NCI-H1694 treated with DMSO at 0.1 percent for 48 hours (cell line): ENCODE measurements at places on chromosomes 6 and 20.

GRCh38 chr6:69155467-69155866 is 520.4 kb downstream of the ADGRB3 start:
- DNase-seq = no peak

DNA sequence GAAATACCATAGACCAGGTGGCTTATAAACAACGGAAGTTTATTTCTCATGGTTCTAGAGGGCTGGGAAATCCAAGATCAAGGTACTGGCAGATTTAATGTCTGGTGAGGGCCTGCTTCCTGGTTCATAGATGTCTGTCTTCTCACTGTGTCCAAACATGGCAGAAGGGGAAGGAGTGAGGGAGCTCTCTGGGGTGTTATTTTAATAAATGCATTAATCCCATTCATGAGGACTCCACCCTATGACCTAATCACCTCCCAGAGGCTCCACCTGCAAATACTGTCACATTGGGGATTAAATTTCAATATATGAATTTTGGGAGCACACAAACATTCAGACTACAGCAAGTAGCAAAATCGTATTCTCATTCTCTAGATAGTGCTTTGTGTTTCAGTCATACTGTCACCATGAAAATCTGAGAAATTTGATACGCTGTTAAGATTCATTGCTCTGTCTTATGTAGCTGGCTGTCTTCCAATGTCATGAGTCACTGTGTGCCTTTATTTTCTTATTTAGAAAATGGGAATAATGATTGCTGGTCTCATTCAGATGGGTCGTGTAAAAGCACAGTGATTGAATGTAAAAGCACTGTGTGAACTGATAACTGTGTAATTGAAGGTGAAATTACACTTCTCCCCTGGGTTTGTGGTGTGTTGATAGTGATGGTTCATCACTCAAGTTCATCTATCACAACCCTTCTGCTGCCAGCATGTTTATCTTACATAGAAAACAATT is 8.9 kb upstream of the ERVFRD-1 start:
- no peak for DNase-seq

DNA sequence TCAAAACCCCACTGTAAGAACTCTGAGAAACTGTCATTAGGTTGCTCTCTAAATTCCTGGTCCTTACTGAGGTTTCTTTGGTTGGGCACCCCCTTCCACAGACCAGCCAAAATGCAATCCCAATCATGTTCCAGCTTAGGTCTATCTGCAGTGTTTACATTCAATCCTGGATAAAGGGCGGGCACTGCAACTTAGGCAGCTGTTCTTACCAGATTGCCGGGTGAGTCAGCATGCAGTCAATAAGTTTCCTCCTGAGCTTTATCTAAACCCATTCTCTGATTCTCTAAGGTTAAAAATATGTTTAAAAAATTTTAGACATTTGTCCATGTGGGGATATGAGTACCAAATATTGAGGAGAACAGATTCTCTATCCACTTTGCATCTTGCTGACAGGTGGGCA is 197.8 kb downstream of the HAO1 start:
- peak; percentile 42 for DNase-seq

- DNase-seq = no peak
These were observed 58.9 kb upstream of the TRAF3IP2 start for GRCh38 chr6:111664565-111665030.

DNA sequence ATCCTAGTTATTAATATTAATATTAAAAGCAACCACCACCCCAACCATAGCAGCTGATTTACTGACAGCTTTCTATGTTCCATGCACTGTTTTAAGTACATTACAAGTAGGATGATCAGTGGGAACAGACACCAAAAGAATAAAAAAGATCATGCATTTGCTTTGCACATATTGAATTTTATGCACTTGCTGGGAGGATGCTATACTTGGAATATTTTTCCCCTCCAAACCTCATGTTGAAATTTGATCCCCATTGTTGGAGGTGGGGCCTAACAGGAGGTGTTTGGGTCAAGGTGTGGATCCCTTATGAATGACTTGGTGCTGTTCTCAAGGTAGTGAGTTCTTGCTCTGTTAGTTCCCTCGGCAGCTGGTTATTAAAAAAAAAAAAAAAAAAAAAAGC is 178.9 kb upstream of the MYLIP start:
- DNase-seq = no peak

DNA sequence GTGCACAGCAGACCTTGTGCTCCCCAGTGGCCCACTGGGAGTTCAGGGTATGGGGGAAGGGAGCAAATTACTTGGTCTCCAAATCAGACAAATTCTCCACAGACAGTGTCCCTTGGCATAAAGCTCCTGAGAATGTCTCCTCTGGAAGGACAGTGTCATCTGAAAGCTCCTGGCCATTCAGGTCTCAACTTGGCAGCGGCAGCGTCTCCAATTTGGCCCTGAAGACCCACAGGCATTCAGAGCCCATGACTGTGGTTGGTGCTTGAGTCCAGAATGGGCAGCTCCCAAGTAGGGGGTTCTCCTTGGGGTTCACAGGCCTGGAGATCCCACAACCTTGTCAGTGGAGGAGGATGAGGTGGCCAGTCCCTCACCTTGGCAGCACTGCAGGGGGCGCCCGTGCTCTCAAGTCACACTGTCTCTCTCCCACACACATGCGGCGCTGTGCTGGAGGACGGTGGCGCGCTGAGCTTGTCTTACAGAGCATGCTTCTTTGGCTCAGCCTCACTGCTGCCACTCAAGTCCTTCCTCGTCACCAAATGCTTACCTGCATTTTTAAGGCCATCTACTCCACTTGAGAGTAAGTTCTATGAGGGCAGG is 20.7 kb downstream of the DYNLRB1 start:
- peak; percentile 15 for DNase-seq

DNA sequence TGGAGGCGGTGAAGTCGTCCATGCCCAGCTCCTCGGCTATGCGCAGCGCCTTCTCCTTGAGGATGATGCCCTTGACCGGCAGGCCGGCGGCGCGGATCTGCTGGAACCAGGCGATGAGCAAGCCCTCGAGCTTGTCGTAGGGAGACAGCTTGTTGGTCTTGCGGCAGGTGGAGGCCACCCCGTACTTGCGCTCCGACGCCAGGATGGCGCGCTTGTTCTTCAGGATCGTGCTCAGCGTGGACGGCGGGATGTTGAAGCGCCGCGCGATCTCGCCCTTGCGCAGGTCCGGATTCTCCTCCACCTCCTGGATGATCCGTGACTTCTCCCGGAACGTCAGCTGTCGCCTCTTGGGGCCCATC is 435 bp downstream of the CENPB start:
- peak; percentile 20 for DNase-seq

GRCh38 chr6:134063121-134063965 is 10.9 kb upstream of the SLC2A12 start:
- peak; percentile 8 for DNase-seq

DNA sequence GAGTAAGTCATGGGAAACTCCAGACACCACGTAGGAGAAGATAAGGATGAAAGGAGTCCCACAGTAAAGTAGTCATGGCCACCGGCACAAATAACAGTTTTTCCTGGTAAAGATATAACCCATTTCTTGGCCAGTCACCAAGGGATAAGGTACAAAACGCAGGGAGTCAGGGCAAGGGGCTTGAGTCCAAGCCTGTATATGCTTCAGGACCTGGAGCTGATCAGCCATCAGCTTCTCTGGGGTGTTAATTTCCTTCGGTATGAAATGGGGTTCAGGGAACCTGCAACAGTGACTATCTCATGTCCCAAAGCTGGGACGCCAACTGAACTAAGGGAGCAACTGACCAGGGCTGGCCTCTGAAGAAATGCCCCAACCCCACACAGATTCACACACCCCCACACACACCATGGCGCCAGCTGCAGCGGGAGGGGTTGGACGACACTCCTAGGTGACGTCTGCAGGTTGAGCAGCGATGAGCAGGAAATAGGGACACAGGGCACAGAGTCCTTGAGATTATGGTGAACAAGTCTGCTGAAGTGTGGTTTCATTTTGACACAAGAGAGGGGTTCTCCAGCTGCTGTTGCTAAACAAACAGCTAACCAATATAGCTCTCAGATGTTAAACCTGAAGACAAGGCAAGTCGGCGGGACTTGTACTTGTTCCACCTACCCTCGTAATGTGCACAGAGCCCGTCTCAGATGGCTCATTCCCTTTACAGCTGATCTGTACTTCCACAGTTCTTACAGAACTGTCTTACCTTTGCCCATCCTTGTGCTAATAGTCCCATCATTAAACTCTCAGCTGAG is 7.4 kb upstream of the ADTRP start:
- no peak for DNase-seq

GRCh38 chr6:157832250-157832967 is 9.4 kb downstream of the SNX9 start:
- no peak for DNase-seq

GRCh38 chr6:158972241-158973233 is 27.5 kb downstream of the RSPH3 start:
- DNase-seq = peak; percentile 73

DNA sequence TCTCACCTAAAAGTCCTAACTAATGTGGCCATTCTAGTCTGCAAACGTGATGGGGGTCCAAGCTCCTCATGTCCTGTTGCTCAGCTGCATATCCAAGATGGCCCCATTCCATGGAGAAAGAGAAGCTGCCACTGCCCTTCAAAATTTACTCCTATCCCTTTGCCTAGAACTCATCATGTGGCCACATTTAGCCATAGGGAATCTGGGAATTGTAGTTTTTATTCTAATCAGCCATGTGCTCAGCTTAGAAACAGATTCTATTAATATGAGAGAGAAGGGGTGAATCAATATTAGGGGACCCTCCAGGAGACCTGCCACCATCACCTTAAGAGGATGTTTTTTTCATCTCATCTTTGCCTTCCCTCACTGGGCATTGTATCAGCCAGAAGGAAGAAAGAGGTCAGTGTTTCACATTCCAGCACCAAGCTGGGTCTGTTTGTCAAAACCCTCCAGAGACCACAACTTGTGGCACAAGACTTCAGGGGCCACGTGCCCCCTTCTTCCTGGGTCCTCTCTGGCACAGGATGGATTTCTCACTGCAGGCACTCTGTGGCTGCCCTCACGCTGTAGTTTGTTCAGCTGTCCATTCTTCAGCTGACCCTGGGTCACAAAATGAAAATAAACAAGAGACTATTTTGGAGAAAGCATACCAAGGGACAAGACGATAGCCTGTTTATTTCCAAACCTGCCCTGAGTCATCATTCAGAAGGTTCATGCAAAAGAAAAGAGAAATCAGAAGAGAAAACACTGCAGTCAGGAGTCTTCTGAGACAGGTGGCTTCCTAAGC is 172.0 kb downstream of the EYA2 start:
- no peak for DNase-seq

DNA sequence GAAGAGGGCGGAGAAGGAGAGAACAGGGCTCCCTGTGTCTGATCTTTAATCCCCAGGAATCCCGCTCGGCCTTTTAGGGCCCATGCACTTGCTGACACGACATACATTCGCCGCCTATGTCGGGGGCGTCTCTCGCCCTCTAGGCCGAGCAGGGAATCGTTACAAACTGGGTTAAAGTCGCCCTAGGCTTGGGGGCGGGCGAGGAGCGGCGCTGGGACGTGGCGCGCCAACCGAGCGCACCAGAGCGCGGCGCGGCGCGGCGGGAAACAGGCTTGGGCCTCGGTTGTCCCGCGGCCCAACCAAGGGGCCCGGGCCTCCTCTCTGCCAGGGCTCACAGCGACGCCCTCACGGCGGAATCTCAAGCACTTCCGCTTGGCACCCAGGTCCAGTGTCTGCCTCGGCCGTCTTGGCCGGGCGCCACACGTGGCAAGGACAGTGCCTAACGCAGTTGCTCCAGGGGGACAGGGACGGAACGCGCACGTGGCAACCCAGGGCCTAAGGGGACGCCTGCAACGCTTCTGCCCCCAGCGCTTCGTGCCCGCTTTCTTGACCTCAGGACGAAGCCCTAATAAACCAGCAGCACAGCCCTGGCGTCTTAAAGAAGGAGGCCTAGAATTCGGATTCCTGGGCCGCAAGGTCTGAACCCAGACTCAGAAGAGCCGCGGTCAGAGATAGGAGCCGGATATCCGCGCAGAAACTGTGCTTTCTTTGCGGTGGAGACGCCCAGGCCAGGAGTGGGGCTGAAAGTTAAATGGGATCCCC is 71.5 kb downstream of the NCR2 start:
- no peak for DNase-seq

- DNase-seq = no peak
These were observed 2.6 kb downstream of the MGME1 start for GRCh38 chr20:17971300-17972013.

DNA sequence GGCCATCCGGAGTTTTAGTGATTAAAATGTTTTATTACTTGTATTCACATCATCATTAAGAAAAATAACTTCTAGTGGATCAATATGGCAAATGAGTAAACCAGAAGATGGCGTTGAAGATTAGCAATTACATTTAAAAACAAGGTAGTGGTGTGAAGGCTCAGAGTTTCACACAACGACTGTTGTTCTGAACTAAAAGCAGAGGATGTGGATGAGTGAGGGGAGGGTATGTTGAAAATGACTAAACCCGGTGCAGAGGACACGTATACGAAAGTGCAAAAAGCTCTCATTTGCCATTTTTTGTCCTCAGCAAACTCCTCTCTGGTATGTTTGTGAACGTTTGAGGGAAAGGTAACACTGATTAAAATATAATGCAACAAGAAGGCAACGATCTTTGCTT is 1.9 kb upstream of the IRF4 start:
- DNase-seq = no peak

DNA sequence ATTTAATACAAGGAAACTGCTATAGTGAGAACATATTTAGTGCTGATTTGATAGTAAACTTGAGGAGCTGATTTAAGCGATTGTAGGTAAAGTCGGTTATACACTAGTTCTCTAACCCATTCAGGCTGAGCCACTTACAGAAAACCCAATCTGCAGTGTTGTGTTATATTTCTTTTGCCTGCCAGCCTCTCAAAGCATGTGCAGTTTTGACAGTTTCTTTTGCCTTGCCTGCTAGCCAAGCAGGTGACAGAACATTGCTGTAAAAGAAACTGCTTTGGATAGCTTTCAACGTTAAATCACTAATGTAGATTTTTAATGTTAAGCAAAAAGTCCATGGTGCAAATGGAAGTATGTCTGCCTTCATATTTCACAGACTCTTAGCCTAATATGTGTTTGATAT is 982.9 kb downstream of the EYS start:
- DNase-seq = no peak

GRCh38 chr6:352896-353470 is 38.6 kb upstream of the IRF4 start:
- DNase-seq = no peak

GRCh38 chr6:29976588-29977424 is 34.5 kb downstream of the HLA-A start:
- peak; percentile 57 for DNase-seq

GRCh38 chr6:71489736-71490135 is 201.1 kb downstream of the OGFRL1 start:
- DNase-seq = no peak

GRCh38 chr20:10651227-10651990 is 22.4 kb downstream of the JAG1 start:
- no peak for DNase-seq
